ENCODE measurements at places on chromosomes 7 and 10.
A peak's percentile ranks its signal among the peaks of the same experiment; 100 is the strongest.

- DNase-seq = no peak
These were observed 59.1 kb downstream of the STK32C start for GRCh38 chr10:132248455-132249225.

- DNase-seq = no peak
These were observed 84.3 kb downstream of the WDFY4 start for GRCh38 chr10:48768926-48769325.

DNA sequence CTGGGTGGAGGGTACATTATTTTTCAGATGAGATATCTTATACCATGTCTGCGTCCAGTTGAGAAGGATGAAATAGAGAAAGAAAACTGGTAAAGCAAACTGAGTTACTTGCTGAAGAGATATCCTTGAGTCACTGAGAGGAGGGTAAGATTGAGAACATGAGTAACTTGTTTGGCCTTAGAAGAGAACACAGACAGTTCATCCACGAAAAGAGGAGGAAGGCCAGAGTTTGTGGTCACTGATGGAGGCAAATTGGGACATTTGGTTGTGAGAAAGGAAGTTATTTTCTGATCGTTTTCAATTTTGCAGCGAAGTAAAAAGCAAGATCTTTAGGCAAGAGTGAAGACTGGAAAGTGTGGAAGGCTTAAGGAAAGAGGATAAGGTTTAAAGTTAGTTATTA, 15.6 kb downstream of the MBL2 start:
- no peak for DNase-seq

DNA sequence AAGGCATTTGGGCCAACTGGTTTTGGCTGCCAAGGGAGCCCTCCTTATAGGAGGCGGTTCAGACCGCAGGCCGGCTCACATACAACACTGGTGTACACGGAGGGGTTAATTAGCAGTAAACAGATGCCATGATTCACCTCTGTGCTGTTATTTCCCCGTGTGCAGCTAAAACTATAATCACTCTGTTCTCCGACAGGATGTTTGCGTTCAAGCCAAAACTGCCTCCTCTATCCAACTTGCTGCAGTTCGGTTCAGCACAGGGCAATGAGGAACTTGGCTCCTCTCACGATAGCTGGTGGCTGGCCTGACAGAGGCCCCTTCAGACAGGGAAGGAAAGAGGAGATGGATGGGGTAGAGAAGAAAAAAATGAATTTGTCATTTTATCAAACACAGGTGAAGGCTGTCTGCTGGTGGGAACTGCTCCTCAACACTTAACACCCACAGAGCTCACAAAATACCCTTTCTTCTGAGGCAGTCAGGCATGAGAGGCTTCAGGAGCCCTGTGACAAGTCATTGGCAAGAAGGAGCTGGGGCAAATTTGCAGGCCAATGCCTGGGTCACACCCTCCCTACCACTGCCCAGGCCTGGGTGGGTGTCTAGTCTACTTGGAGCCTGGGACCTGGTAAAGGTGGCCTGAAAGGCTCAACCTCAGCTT, 24.0 kb downstream of the KCNMA1 start:
- DNase-seq = peak; percentile 22

DNA sequence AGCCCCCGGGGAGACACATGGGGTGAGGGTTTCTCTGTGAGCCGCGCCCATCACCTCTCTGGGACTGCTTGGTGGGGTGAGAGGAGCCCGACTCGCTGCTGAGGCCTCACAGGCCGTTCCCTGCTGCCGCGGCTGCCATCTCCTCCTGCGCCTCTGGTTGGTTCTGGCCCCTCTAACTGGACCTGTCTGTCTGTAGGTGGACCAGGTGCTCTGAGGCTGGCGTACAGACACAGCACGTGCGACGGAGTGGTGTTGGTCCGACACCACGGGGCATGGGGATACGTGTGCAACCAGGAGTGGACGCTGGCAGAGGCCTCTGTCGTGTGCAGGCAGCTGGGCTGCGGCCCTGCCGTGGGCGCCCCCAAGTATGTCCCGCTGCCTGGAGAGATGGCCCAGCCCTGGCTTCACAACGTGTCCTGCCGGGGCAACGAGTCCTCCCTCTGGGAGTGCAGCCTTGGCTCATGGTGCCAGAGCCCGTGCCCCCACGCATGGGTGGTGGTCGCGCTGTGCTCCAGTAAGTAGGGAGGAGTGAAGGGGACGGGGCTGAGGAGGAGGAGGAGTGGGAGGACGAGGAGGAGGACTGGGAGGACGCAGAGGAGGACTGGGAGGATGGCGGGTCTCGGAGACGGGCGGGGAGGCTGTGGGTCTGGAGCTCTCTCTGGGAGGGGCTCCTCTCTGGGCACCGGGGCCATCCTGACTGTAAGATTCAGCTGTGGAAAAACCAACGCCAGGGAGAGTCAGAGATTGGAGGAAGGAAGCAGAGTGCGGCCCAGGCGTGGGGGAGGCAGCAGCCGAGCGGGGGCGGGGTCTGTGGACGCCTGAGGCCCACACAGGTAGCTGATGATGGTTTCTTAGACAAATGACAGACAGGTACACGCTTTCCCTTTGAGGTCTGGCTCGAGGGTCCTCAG, 2.6 kb downstream of the SCART1 start:
- DNase-seq = no peak
